CD4-positive, alpha-beta T cell (primary cell): ENCODE measurements at places on chromosomes 7 and 10.

- DNase-seq, result no peak
- H3K27me3 ChIP-seq, result no peaks in the 10 kb centered on the region
- H3K4me3 ChIP-seq, result no peak overlapping the region
- H3K27ac ChIP-seq, result no peak overlapping the region
These were observed 64.1 kb downstream of the WDR37 start for GRCh38 chr10:1120306-1120705.

DNA sequence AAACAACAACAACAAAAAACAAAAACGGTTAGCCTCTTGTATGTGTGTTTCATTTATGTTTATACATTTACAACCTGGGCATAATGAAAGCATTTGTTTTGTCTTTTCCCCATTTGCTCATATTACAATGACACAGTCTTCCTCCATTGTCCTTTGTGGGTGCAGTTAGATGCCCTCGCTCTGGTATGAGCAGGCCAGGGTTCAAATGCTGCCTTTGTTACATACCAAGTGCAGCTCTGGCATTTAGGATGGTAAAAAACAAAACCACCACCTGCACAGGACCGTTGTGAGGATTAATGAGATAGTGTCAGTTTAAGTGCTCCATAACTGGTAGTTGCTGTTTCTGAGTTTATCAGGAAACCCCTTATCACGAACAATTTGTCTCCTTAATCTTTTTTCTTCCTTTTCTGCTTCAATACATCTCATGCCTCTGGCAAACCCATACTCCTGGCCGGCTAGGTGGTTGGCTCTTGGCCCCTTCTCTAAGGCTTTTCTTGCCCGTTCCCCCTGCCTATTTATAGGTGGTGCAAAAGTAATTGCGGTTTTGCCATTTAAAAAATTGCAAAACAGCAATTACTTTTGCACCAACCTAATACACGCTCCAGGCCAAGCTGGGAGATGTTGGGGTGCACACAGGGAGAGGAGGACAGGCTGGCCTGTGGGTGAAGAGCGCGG lies 18.6 kb upstream of the TMEM225B start:
- H3K27ac ChIP-seq, result no peak overlapping the region
- H3K27me3 ChIP-seq, result no peaks in the 10 kb centered on the region
- H3K4me3 ChIP-seq, result peak overlapping the region; percentile 57
- H3K4me1 ChIP-seq, result peaks cover 14% of the 10 kb centered on the region
- no peak for DNase-seq
- no peaks in the 10 kb centered on the region for H3K36me3 ChIP-seq

- no peaks in the 10 kb centered on the region for H3K36me3 ChIP-seq
- no peak overlapping the region for H3K27ac ChIP-seq
- no peak overlapping the region for H3K4me3 ChIP-seq
- peaks cover 8% of the 10 kb centered on the region for H3K4me1 ChIP-seq
These were observed 1.1 kb upstream of the STEAP4 start for GRCh38 chr7:88307823-88308222.

DNA sequence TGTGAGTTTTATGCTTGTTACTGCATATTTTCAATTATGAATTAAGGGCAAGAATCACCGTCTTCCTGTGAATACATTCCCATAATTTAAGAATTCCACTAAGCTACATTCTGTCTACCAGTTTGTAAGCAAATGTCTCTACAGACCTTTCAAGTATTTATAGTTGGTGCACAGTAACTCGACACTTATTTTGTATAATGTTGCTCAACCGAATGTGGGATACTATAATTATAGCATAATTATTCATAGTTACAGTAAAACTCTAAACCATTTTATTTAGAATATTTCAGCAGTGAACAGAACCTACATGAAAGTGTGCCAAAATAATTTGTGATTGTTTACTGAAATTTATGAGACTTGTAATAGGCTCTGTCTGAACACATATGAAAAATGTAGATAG lies 17.3 kb upstream of the CUBN start:
- DNase-seq, result no peak
- H3K27ac ChIP-seq, result no peak overlapping the region
- no peaks in the 10 kb centered on the region for H3K4me1 ChIP-seq
- H3K4me3 ChIP-seq, result no peak overlapping the region
- H3K27me3 ChIP-seq, result no peaks in the 10 kb centered on the region

GRCh38 chr10:8438603-8439002 lies 384.1 kb downstream of the GATA3 start:
- no peaks in the 10 kb centered on the region for H3K27me3 ChIP-seq
- H3K36me3 ChIP-seq, result no peaks in the 10 kb centered on the region

DNA sequence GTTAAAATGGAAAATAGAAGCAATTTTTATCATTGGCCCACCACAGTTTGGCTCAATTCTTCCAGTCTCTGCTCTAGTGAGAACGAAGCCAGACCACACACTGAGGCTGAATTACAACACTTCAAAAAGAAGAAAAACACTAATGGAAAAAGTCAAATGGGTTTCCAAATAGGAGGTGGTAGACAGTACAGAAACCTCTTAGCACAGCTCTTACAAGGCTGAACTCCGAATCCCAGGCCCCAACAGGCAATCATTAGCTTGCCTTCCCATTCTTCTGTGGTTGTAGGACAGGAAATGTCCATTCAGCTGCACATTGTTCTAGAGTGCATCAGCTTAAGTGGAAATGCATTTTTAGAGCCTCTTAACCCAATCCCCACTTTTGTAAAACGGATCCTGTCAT lies 115.1 kb upstream of the MEOX2 start:
- H3K4me1 ChIP-seq, result no peaks in the 10 kb centered on the region
- DNase-seq, result no peak
- no peaks in the 10 kb centered on the region for H3K27me3 ChIP-seq
- no peaks in the 10 kb centered on the region for H3K36me3 ChIP-seq
- H3K4me3 ChIP-seq, result no peak overlapping the region
- H3K27ac ChIP-seq, result no peak overlapping the region

- no peak for DNase-seq
- no peak overlapping the region for H3K4me3 ChIP-seq
- H3K36me3 ChIP-seq, result no peaks in the 10 kb centered on the region
- H3K27ac ChIP-seq, result no peak overlapping the region
These were observed 3.4 kb upstream of the ZNF503 start for GRCh38 chr10:75404815-75405597.

- DNase-seq, result no peak
- H3K27ac ChIP-seq, result no peak overlapping the region
- no peaks in the 10 kb centered on the region for H3K27me3 ChIP-seq
- H3K4me1 ChIP-seq, result no peaks in the 10 kb centered on the region
- no peaks in the 10 kb centered on the region for H3K36me3 ChIP-seq
These were observed 247.5 kb downstream of the MTERF1 start for GRCh38 chr7:91633013-91633441.

DNA sequence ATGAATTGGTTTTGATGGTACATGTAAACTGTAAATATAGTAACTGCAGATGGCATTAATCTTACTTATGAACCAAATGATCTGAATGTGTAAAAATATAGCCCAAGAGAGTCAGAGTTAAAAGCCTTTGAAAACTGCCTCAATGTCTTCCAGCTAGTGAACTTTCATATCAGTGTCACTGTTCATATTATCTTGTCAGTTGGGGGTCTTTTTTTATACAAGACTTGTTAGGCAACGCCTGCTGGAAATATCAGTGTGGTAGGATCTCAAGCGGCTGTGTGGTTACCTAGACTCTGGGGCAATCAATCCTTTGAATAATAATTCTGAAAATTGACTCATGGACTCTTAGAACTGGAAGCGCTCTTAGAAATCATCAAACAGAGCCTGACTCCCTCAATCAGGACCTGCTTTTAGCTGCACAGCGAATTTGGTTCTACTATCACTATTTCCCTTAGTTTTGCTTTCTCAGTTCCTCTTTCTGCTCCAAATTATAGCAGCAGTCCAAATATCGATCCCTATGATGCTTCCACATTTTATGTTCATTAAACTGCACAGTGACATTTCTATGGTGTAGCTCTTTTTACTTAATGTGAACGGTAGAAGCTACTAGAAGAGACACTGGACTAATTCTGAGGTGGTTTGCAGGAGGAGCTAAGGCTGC lies 100.1 kb upstream of the COL1A2 start:
- H3K36me3 ChIP-seq, result no peaks in the 10 kb centered on the region
- H3K4me1 ChIP-seq, result no peaks in the 10 kb centered on the region
- H3K27ac ChIP-seq, result no peak overlapping the region
- no peak for DNase-seq

DNA sequence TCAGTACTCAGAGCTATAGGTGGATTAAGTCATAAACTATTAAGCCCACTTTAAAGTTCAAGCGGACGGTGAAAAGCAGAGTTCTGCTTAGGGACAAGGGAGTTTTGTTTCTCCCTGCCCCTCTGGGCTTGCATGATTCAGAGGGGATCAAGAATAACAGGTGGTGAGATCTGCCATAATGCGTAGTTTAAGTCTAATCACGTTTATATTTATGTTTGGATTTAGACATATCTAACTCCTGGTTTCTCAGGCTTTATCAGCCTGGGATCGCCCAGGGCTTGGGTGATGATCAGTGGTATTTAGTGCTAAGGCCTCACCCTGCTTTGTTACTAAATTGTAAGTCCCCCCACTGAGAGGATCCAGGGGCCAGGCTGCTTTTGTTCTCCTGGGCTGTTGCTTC lies 335.4 kb upstream of the NRP1 start:
- DNase-seq, result no peak
- no peak overlapping the region for H3K4me3 ChIP-seq
- H3K27ac ChIP-seq, result no peak overlapping the region

- no peaks in the 10 kb centered on the region for H3K27me3 ChIP-seq
- H3K4me1 ChIP-seq, result no peaks in the 10 kb centered on the region
- H3K36me3 ChIP-seq, result no peaks in the 10 kb centered on the region
- no peak overlapping the region for H3K27ac ChIP-seq
These were observed 36.3 kb downstream of the TRIL start for GRCh38 chr7:28921822-28922221.

DNA sequence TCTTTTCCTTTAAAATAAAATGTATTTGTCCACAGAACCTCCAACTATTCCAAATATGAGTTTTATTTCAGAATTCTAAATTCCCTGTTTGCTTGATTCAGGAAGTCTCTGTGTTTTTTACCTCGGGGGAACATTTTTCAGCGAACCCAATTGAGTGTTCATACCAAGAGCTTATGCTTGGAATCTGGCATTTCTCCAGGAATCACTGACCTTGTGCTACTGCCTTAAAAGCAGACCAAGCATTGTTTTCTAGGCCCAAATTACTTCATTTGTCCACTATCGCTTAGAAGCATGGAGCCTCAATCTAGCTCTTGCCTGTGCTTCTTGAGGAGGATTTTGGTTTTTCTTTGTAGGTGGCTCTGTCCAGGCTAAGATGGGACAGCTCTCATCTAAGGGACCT lies 59.4 kb downstream of the EBLN1 start:
- no peak overlapping the region for H3K27ac ChIP-seq
- H3K4me1 ChIP-seq, result peaks cover 5% of the 10 kb centered on the region
- DNase-seq, result no peak
- H3K36me3 ChIP-seq, result no peaks in the 10 kb centered on the region

GRCh38 chr7:80476035-80476434 lies 35.8 kb downstream of the GNAT3 start:
- no peaks in the 10 kb centered on the region for H3K36me3 ChIP-seq
- no peaks in the 10 kb centered on the region for H3K27me3 ChIP-seq
- H3K4me1 ChIP-seq, result no peaks in the 10 kb centered on the region
- H3K4me3 ChIP-seq, result no peak overlapping the region

- H3K36me3 ChIP-seq, result no peaks in the 10 kb centered on the region
- H3K27ac ChIP-seq, result no peak overlapping the region
- no peaks in the 10 kb centered on the region for H3K27me3 ChIP-seq
- no peaks in the 10 kb centered on the region for H3K4me1 ChIP-seq
- H3K4me3 ChIP-seq, result no peak overlapping the region
- DNase-seq, result no peak
These were observed 378.8 kb downstream of the DPP6 start for GRCh38 chr7:154431045-154431444.

GRCh38 chr7:123824754-123825067 lies 20.3 kb upstream of the HYAL4 start:
- no peak overlapping the region for H3K27ac ChIP-seq
- no peak for DNase-seq
- H3K36me3 ChIP-seq, result no peaks in the 10 kb centered on the region
- H3K4me1 ChIP-seq, result peaks cover 4% of the 10 kb centered on the region
- no peak overlapping the region for H3K4me3 ChIP-seq

- DNase-seq, result no peak
- no peak overlapping the region for H3K4me3 ChIP-seq
- no peak overlapping the region for H3K27ac ChIP-seq
- H3K36me3 ChIP-seq, result peaks cover 4% of the 10 kb centered on the region
- H3K4me1 ChIP-seq, result no peaks in the 10 kb centered on the region
These were observed 22.1 kb downstream of the NCAPG2 start for GRCh38 chr7:158682456-158682855.

- no peaks in the 10 kb centered on the region for H3K36me3 ChIP-seq
- H3K4me1 ChIP-seq, result no peaks in the 10 kb centered on the region
- no peak overlapping the region for H3K4me3 ChIP-seq
- DNase-seq, result no peak
- H3K27ac ChIP-seq, result no peak overlapping the region
These were observed 191.7 kb upstream of the MTPN start for GRCh38 chr7:136168821-136169220.

DNA sequence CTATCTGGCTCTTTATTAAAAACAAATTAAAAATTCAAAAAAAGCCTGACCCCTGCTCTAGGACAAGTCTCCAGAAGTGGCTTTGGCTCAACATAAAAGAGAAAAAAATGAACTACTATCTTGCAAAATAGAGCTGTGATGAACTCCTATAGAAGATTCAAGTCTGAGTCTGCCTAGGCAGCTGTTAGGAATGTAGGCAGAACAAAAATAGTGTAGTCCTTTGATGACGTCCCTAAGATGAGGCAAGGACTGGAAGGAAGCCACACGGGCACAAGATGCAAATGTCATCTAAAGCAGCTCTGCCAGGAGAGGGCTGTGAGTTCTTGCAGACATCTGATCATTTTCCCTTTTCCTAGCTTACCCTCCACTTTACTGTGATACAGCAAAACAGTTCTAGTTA lies 20.5 kb downstream of the ASNS start:
- H3K4me1 ChIP-seq, result no peaks in the 10 kb centered on the region
- H3K27me3 ChIP-seq, result no peaks in the 10 kb centered on the region
- DNase-seq, result no peak
- H3K27ac ChIP-seq, result no peak overlapping the region
- H3K4me3 ChIP-seq, result no peak overlapping the region

DNA sequence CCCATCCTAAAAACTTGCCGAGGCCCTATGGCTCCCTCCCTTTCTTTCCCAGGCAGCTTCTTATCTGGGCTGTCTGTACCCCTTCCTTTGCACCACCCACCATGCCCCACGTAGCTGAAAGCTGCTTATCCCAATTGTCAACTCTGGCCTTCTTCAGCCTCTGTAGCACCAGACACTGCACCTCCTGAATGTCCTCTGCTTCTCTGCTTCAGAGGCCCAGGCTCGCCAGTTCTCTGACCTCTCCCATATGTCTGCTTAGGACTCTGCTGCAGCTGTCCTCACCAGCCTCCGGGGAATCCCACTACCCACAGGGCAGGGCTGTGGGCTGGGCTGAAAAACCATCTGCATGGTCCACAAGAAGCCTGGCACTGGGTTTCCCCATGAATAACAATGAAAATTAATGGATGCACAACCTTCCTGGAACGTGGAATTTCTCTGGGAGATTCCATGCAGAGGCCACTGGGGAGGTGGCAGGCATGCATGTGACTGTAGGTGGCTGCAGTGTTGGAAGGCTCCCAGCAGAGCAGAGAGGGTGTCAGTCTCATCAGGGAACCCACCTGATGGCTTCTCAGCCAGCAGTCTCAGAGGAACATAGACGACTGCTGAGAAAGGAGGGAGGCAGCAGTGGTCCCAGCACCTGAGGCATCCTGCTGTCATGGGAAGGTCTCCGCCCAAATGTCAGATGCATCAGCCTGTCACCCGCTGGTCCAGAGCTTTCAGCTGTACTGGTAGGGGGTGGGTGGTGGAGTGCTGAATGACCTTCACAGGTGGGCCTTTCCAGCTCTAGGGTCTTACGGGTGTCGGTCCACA lies 16.8 kb upstream of the SH2D4B start:
- DNase-seq, result no peak
- H3K27ac ChIP-seq, result no peak overlapping the region
- H3K27me3 ChIP-seq, result no peaks in the 10 kb centered on the region
- H3K4me1 ChIP-seq, result peaks cover 30% of the 10 kb centered on the region
- peaks cover 59% of the 10 kb centered on the region for H3K36me3 ChIP-seq
- H3K4me3 ChIP-seq, result no peak overlapping the region
